ENCODE measurements at places on chromosomes 6 and 20.

GRCh38 chr20:25571240-25571639 lies 14.1 kb downstream of the NINL start:
- DNase-seq = no peak

DNA sequence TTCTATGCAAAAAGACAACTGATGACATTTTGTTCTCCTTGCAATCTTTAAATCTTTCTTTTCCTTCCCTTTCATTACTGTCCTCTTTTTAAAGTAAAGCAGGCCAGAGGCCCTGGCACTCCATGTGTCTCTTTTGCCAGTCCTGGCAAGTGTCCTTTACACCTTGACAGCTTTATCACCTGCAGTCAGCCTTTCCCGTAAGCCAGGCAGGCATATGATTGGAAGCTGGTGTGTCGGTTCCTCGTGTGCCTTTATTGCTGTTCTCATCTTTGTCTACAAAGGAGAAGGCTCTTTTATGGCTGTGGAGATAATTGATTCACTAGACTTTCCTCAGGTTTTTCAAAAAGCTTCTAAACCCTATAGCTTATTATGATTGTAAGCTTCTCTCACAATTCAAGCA lies 162.3 kb upstream of the FBXL4 start:
- DNase-seq = no peak

DNA sequence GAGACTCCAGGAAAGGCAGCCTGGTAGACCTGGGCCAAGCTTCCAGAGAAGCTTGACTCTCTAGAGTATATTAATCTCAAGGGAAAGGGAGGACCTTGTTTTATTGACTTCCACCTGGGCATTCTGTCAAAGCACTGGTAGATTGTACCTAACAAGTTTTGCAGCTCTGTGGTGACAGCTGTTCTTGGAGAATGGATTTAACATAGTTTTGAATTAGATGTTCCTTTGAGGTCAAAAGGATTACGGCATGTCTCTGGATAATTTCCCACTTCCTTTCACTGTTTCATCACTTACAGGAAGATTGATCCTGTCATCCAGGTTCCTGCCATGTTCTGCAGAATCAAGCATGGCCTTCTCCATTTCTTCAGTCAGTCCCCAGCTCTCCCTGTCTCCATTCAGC lies 246.0 kb downstream of the PHACTR1 start:
- no peak for DNase-seq

- DNase-seq = no peak
Measured at GRCh38 chr20:24978513-24978912, 14.0 kb downstream of the APMAP start.

GRCh38 chr6:140782941-140783340 lies 1349.8 kb upstream of the GJE1 start:
- DNase-seq = no peak

DNA sequence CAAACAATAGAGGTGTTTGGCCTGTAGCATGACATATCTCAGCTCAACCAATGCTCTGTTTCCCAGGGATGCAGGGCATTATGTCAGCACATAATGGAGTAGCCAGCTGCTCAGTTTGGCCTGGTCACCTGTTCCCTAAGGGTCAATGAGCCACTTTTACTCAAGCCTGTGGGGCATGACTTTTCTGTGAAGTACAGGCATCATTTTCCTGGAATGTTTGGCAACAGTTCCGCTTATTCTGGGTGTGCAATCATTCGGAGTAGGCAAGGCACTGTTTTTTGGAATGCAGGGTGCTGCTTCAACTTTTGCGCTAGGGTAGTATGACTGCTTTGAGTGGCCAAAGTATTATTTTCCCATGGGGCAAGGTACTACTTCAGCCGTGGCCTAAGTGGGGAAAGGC lies 665.4 kb downstream of the EPHA7 start:
- DNase-seq = no peak

DNA sequence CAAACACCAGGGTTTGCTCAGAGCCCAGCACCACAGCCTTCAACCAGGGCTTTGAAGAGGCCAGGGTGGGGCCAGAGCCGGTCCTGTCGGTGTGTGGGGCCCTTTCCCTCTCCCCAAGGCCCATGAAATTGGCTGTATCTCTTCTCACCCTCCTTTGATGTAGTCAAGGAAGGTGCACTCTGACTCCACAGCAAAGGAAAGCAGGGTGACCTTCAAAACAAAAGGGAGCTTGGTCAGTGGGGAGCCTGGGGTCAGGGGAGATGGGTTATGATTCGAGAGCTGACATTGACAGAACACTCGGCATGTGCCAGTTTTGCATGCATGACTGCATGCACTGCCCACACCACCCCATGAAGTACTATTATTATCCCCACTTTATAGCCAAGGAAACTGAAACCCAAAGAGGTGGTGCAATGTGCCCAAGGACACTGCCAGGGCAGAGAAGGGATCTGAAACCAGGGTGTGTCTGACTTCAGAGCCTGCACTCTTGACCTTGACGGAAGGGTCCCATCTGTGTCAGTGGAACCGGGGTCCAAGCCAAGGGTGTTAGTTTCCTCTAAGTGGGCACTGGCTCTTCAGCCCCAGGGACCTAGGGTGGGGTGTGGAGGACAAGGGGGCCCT lies 55.4 kb downstream of the RAB44 start:
- no peak for DNase-seq

DNA sequence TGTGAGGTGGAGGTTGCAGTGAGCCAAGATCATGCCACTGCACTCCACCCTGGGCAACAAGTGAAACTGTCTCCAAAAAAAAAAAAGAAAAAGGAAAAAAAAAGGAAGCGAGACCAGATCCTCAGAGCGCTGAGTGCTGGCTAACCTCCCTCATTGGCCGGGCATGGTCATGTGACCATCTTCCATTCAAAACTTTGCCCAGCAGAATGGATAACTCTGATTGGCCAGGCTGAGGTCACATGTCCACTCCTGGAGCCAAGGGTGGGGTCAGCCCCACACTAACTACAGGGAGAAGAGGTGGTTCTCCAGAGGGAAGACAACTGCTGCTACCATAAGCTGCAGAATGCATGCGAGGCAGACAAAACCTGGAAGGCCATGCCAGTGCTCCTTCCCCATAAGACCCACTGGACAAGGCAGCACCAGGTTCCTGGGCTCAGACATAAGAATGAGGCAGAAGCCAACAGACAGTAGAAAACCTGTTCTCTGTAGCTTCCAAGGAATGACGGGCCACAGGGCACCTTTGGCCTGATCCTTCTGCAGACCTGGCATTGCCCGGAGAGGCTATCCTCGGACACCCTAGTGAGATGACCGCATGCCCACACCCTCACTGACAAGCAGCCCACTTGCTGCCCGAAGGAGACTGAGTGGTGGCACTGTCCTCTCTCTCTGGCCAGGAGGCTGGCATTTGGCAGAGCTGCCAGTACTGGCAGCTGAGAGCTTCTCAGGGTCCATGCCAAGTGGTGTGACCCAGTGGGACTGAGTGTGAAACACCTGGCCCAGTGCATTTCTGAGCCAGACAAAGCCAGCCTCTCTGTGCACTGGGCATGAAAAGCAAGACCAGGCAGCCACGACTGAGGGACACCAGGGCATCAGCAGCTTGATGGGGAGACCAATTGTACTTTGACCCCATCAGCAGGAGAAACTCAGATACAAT lies 311.9 kb upstream of the SULF2 start:
- DNase-seq = no peak

GRCh38 chr6:142112451-142113061 lies 20.2 kb upstream of the GJE1 start:
- DNase-seq = peak; percentile 45

DNA sequence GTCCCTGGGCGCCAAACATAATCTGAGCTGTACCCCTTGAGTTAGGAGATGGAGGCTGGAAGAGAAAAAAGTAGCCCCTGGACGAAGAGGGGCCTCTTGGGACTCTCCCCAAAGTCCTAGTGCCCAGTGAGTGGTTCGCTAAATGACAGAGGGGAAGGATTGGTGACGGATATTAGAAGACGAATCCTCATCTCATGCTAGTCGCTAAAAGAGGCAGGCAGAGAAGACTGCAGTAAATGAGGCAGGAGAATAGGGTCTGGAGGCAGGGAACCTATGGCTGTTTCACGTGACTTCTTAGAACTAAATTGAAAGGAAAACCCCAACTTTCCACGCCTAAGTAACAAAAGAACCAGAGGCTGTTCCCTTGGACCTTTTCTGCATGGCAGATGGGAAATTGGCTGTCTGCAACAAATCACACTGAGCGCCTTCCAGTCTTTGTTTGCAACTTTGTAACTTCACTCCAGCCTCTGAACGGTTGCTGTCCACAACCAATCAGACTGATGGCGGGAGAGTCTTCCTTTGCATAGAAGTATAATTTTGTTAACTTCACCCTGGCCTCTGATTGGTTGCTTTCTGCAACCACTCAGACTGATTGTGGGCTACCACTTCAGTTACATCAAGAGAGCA lies 731 bp upstream of the RBL1 start:
- no peak for DNase-seq

GRCh38 chr20:48928832-48929725 lies 7.6 kb downstream of the ARFGEF2 start:
- DNase-seq = no peak

DNA sequence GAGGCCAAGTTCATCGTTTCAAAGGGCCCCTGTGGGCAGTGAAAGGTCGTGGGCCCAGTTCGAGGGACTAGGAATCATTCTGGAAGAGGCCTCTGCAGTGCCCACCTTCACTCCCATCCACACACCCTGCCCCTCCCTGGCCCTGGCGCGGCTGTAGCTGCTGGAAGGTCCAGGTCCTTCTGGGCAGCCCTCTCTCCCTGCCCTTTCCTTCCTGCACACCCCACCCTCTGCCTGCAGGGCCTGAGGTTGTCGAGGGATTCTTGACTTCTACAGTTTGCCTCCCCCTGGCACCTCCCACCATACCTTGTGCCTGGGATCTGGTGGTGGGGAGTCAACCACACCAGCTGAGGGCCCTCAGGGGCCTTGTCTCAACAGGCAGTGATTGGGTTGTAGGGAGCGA lies 4.5 kb upstream of the MYT1 start:
- DNase-seq = no peak

- no peak for DNase-seq
Measured at GRCh38 chr20:41436679-41437078, 70.1 kb upstream of the EMILIN3 start.

- DNase-seq = peak; percentile 79
Measured at GRCh38 chr20:14337400-14338171, at the start of gene FLRT3. TSS of gene FLRT3 (minus strand) at chr20:14337612. CDS start at chr20:14327506, 10,106 bp downstream.

DNA sequence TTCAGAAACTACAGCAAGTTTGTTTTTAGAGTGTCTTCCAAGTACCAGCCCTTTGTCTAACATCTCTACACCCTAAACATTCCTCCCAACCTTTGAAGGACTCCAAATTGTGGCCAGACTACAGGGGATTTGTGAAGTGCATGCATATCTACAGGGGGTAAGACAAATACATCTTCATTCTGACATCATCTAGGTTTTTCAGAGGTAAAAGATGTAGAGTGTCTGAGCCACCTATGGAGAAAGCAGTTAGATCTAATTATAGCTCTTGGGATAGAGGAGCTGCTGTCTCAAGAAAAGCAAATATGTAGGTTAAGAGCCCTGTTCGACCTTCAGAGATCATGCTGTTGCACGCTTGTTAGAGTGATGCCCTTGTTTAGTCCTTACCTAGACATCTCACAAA lies 617.7 kb upstream of the AGPAT4 start:
- no peak for DNase-seq

GRCh38 chr20:23520185-23520584 lies 29.3 kb downstream of the CST8 start:
- DNase-seq = no peak

DNA sequence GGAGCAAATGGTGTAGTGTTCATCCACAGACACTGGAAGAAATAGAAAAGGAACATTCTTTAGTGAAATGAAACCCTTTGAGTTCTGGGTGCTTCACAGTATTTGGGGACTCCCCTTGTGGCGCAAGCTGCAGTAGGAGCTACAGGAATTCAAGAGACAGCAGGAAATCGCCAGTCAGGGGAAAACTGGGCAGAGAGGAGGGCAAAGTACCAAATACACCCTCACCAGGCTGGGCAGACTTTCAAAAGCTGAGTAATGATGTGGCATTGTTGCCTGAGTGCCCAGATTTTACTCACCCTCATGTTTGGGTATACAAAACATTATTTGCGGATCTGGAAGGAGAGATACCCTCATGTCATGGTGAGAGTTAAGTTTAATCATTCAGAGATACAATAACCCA lies 97.9 kb downstream of the SOD2 start:
- DNase-seq = no peak

DNA sequence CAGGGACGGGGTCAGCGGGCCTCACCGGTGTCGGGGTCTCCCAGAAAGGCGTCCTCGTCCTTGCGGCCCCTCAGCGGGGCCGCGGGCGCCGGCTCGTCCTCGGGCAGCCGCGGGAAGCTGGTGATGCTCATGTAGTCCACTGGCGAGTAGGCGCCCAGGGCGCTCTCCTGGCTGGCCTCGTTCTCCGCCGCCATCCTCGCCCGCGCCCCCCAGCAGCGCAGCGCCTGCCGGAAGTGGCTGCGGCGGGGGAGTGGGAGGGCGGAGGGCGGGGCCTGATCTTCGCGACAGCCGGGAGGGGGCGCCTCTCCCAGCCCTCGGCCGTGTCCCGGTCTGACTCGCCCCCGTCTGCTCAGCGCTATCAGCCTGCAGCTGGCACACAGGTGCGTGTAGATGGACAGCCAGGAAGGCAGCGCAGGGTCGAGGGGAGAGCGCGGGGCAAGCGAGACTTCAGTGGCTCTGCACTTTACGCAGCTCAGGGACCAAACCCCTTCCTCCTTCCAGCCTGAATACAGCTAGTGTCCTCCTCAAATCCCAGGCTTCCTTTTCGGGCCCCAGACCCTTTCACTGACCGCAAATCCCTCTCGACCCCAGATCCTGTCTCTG lies at the start of gene GGT7:
TSS of gene GGT7 (minus strand) at position 235 of the 603 bp plus-strand sequence. CDS start at position 194, 41 bp downstream.
- DNase-seq = peak; percentile 62

DNA sequence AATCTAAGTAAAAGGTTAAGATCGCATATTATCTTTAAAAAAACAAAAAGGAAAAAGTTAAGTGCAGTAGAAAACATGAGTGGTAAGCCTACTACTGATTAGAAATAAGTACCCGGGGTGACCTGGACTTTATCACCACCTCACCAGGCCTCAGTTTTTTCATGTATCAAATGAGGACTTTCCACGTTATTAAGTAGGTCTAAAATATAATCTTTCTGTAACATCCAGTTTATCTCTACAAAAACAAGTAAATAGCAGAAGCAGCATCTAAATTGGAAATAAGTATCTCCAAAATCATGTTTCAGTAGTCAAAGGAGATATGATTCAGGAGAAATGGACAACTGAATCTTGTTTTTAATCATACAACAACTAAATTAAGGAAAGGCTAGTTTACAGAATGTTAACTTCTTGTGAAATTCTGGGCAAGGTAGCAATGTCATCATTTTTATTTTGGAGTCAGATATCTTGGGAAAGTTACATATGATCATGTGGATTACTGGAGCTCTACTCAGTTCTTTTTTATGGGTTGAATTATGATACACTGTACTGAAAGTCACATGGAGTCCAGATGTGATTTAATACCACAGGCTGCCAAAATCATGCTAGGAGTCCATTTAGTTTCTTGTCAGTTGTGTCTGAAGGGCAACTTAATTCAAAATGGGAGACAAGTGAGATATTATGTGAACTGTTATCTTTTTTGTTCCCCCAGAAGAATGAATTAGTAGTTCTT lies 114.7 kb upstream of the PRL start:
- no peak for DNase-seq

GRCh38 chr6:40848038-40848437 lies 191.0 kb downstream of the UNC5CL start:
- no peak for DNase-seq

Data from NCI-H1092 (cell line).